ENCODE measurements at places on chromosomes 3 and 15.
A peak's percentile ranks its signal among the peaks of the same experiment; 100 is the strongest.

DNA sequence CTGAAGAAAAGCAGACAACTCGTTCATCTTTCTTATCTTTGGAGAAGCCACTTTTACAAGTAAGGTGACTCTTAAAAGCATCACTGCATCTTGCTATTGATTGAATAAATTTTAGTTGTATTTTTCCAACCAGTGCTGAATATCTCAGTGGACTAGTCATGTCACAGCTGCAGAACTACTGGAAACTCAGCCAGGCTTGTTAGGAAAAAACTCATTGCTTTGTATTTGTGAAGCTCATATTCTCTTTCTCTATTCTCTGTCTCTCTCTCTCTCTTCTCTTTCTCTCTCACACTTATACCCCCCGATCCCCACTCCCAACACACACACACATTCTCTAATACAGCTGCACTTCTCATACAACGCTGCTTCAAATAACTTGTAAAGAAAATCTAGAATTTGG is 104.3 kb downstream of the WDR76 start:
- DNase-seq: no peak

GRCh38 chr3:87313641-87314040 is 37.3 kb upstream of the POU1F1 start:
- peak; percentile 16 for DNase-seq

DNA sequence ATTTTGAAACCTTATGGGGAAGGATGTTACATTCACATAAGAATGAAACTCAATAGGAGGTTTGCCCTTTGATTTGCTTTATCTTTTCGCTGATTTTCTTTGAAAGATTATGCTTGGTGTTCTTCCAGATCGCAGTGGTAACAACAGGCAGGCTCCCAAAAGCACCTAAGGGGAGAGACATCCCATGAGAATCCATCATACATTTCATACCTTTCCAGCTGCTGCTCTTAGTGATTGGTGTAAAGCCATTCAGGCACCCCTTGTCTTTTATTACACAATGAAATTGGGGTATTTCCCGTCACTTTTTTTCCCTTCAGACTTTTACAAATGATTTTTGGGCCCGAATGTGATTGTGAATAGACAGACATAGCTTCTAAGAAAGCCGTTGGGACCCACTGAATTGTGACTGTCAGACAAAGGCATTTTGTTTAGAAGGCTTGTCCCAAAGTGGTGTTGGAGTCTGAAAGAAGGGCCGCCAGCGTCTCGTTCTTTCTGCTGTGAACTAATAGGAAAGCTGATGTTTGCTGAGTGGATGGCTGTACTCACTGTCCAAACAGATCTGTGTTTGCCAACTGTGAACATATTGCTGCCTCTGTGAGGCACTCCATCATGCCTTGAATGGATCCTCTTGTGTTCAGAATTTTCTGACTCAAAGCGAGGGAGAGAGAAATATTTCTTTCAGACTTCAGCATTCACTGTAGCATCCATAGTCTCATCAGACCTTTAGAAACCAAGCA is 164.3 kb downstream of the FNDC3B start:
- no peak for DNase-seq

- DNase-seq: no peak
Observed at GRCh38 chr3:94401466-94401865, 338.6 kb downstream of the NSUN3 start.

DNA sequence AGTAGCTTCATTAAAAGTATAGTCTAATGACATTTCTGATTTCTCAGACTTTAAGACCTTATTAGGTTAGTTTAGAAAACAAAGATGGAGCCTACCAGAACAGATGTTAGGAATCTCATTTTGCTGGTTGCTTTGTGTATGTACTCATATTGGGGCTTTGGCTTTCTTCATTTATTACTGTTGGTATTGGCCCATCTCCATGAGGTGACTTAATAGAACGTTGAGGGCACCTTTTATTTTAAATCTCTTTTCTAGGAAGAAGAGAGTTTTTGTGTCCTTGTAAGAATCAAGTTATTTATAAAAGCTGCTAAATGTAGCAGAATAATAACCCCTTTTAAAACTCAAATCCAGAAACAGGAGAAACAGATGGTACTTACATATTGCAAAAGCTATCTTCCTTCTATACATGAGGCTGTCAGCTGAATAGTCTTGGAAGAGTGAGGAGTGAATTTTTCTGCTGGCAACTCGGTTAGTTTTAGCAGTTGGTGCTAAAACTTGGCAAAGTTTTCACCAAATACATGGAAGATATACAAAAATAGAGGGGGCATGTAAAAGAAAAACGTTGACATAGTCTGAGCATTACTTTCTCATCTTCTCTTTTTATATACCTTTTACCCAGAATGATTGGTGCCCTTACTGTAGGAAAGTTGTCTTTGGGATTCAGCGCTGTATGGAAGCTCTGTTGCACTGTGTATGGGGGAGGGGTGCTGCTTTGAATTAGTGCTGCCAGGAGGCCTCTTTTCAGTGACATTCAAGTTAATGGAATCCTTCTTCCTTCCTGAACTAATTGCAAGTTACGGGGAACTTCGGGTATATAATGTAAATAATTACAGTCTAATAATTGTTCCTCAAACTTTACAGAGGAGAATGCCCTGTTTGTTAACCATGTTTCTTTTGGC is 35.8 kb downstream of the CTNNB1 start:
- DNase-seq: no peak

DNA sequence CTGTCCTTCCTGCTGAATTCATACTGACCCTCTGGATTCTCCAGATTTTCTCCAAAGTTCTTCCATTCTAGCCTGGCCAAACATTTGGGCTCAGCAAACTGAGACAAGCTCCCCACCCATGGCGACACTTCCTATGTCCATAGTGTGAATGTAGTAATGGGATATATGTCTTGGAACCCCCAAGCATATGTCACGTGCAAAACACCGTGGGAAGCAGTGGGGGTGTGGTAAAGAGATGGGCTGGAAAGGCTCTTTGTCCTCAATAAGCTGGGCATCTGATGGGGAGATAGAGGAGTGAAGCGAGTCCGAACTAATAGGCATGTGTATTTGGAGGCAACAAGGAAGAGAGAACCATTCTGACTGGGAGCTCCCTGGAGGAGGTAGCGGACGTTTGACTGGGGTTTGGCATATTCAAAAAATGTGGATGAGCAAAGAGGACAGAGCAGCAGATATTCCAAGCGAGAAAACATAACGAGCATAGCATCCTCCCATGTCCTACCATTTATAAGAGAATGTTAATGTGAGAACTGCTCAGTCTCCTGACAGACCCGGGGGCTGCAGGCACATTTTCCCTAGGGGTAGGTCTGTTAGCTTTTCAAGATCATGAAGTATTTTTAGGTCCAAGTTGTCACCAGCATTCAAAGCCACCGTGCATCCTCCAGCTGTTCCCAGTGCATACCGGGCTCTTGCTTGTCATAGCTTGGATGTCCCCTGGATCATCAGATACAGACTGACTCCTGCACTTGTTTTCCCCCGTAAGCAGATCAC is 25.6 kb downstream of the TPM1 start:
- DNase-seq: no peak

DNA sequence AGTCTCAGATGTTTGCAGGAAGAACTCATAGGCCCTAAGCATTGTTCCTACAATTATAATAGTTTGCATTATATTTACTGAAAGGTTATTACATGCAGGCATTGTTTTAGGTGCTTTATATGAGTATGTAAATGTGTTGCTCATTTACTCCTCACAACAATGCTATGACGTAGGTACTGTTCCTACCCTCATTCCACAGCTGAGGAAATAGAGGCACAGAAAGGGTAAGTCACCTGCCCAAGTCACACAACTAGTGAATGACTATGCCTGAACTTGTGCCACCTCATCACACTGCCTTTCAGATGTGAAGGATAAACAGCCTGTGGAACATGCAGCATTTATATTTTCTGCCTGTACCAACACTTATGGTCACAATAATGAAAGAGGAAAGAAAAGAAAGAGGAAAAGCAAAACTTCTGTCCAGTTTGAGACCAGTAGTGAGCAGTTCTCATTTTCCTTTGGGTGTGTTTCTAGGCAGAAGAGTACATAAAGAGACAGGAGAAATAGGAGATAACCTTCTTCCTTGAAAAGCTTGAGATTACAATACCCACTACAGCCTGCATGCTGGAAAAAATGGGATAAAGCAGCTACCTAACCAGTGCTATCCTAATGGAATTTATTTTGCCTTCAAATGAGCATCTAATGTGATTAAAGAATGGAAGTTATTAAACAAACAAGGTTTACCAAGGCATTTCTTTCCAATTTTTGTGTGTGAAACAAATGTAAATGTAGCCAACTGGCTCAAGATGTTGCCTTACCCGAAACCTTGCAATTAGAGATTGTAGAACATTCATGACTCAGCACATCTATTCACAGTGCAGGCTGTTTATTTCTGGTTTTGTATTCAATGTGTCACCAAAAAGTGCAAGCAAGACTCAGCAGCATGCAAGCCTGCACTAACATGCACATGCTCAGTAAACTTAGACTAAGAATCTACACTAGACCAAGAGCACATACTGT is 20.5 kb upstream of the ENTPD3 start:
- DNase-seq: no peak

DNA sequence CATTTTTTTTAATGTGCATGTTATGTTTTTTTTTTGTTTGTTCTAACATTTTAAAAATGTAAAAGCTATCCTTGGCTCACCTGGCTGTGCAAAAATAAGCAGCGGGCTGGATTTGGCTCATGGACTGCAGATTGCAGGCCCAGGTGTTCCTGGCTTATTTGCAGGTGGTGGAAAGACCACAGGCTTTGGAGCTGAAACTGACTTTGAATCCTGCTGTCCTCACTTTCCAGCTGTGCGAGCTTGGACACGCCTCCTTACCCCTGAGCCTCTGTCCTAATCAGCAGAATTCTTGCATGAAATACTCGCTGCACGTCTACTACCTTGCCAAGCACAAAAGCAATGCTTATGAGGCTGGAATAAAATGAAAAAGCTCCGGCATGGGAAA is 188.7 kb upstream of the TPM1 start:
- DNase-seq: no peak

DNA sequence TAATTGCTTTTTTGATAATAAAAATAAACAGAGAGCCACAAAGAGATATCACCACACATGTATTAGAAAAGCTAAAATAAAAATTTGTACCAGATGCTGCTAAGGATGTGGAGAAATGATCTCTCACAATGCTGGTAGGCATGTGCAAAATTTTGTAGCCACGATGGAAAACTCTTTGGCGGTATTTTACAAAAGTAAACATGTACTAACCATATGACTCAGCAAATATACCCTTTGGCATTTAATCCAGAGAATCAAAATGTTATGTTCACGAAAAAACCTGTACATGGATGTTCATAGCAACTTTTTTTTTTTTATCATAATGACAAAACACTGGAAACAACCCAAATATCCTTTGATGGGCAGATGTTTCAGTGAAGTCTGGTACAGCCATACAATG is 261.2 kb downstream of the LPP start:
- DNase-seq: no peak

DNA sequence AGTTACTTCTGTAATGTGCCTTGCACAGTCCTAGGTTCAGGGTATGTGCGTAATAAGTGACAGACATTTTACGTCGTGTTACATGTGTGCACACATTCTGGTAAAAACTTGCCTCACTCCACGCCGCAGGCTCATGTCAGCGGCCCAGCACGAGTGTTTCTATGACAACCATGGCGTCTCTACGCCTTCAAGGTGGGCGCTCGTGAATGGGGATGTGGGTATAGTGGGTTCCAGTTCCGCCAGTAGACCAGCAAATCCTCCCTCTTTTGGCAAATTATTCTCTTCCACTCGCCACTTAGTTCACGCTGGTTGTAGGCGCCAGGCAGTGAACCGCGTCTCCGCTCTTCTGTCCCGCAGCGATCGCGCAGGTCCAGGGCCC is 40.3 kb downstream of the CHST14 start:
- peak; percentile 16 for DNase-seq

DNA sequence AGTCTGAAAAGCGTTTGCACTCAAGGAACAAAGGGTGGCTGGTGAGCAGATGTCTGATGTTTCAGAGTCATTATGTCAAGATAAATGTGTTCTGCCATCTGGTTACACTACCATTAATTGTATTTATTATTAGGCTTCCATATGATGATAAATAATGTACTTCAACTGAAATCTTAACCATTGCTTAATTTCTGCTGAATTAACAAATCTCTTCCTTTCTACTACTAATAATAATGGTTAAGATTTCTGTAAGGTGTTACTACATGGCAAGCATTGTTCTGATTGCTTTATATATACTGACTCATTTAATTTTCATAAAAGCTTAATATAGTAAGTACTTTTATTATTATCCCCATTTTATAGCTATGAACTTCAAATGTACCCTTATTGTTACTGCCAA is 68.4 kb upstream of the GALNT15 start:
- DNase-seq: no peak

GRCh38 chr15:83158393-83158792 is 49.2 kb downstream of the HDGFL3 start:
- DNase-seq: no peak

DNA sequence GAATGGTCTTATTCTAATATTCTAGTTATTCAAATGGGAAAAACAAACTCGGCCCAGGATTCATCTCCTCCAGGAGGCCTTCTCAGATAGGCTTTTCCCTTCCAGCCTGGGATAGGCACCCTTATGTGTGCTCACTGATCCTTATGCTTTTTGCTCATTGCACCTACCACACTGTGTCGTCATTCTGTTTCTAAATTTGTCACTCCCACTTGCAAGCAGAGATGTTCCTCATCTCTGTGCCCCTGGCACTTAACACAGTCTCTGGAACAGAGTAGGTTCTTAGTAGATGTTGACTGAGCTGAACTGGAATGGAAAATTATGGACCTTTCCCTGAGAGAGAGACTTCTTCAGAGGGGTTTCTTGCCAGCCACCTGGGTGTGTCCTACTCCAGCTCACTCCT is 18.7 kb upstream of the SPG11 start:
- no peak for DNase-seq

Measured in activated naive CD4-positive, alpha-beta T cell treated with anti-CD3 and anti-CD28 coated beads for 36 hours (primary cell).